ENCODE measurements at places on chromosomes 6 and 20. TPM values are rescaled to one million over a fixed set of nuclear protein-coding genes. Genes with fewer than 3 reads are reported as not detected.
A peak's percentile ranks its signal among the peaks of the same experiment; 100 is the strongest.

DNA sequence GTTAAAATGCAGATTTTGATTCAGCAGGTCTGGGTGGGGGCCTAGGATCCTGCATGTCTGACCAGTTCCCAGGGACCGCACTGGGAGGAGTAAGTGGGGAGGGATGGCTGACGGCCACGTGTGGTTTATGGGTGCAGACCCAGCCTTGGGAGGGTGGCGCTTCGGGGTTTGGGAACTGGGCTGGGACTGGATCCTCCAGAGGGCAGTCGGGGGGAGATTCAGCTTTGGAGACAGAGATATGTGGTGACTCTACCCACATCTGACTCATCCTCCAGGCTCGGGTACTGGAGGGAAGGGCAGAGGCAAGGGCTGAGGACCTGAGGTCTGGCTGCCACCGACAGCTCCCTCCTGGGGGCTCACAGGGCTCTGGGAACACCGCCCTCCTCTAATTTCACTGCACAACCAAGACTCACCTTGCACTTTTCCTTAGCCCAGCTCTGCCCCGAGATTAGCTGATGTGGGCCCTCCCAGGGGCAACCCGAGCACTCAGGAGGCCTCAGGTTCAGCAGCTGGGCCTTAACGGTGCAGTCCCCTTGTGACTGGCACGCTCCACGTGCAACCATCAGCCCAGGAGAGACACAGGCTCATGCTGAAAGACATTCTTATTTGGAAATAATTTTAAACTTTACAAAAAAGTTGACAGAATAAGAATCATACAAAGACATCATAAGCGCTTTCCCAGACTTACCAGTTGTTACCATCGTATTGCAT lies 172.8 kb upstream of the PMEPA1 start:
- peak; percentile 82 for DNase-seq

DNA sequence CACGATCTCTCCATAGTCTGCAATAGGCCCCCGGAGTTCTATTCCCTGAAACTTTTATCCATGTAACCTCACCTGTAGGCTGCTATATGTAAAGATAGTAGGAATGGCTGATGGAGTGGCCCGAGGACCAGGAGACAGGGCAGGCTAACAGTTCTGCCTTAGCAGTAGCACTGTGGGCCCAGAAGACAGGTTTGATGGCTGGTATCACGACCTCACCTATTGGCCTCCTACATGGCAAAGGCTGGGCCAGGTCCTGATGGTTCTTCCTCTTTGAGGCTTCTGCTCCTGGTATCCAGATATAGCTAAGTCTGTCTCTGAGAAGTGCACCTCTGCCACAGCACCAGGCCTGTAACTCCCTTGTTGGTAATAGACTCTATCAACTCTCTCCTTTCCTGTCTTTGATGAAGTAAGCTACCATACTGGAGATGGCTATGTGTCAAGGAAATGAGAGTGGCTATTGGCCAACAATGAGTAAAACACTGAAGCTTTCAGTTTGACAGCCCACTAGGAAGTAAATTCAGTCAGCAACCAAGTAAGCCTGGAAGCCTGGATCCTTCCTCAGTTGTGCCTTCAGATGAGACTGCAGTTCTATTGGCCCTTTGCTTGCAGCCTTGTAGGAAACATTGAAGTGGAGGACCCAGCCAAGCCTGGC lies 5.7 kb downstream of the SPEF1 start:
- no peak for DNase-seq

The CCN5 gene
- 23.6 TPM for polyA plus RNA-seq

The ANGPT4 gene
- polyA plus RNA-seq = not detected

DNA sequence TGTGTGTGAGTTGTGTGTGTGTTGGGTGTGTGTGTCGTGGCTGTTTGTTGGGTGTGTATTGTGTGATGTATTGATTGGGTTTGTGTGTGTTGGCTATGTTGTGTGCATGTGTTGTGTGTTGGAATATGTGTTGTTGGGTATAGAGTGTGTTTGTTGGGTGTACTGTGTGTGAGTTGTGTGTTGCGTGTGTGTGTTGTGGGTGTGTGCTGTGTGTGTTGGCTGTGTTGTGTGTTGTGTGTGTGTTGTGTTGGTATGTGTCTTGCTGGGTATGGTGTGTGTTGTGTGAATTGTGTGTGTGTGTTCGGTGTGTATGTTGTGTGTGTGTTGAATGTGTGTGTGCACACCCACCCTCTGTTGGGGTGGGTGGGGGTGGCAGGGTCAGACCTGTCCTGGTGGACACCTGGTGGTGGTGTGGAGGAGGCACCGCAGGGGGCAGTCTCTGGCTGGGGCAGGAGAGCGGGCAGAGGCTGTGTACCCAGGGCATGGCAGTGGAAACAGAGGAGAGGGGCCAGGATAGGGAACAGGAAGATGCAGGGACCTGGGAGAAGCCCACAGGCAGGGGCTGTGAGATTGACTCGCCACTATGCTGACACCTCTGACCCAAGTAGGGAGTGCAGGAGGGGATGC lies 25.5 kb upstream of the PXDC1 start:
- DNase-seq = no peak

- peak; percentile 16 for DNase-seq
Measured at GRCh38 chr6:75759207-75759606, 10.2 kb downstream of the MYO6 start.

DNA sequence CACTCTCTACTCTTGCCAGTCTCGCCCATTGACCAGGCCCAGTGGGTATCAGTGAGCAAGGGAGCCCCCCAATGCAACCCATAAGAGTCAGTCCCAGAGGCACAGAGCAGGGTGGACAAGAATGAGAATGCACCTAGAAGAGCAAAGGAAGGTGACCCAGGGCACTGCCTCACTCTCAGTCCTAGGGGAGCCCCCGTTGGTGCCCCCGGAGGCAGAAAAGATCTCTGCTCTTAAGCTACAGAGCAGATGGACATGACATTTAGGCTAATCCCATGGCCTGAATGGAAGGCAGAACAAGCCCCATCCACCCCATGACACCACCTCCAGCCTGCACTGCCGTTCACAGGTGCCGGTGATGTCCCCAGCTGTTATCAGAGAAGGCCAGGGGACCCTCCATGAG lies 50.7 kb upstream of the PLEKHG1 start:
- DNase-seq = no peak

The DEFB112 gene
- polyA plus RNA-seq = not detected

DNA sequence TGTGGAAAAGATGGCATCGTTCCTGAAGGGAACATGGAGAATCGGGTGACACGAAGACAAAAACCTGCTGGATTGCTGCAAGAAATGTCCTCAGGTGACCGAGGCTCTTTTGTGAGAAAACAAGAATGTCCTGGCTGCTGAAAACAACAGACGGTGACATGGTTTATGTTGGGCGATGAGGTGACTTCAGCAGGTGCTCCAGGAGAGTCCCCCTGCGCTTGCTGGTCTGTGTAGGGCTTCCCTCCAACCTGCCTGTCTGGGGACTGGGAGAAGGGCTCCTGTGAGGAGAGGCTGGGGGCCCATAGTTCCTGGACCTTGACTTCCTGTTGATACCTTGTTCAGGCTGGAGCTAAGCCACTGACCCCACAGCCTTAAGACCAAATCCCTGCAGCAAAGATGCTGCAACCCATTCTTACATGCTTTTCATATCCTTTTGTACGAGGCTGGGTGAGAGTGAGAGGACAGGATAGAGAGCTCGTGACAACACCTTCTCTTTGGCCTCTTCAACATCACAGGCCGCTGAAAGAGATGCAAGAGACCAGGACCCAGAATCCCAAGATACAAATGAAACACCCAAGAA lies 134.8 kb downstream of the CD83 start:
- no peak for DNase-seq

DNA sequence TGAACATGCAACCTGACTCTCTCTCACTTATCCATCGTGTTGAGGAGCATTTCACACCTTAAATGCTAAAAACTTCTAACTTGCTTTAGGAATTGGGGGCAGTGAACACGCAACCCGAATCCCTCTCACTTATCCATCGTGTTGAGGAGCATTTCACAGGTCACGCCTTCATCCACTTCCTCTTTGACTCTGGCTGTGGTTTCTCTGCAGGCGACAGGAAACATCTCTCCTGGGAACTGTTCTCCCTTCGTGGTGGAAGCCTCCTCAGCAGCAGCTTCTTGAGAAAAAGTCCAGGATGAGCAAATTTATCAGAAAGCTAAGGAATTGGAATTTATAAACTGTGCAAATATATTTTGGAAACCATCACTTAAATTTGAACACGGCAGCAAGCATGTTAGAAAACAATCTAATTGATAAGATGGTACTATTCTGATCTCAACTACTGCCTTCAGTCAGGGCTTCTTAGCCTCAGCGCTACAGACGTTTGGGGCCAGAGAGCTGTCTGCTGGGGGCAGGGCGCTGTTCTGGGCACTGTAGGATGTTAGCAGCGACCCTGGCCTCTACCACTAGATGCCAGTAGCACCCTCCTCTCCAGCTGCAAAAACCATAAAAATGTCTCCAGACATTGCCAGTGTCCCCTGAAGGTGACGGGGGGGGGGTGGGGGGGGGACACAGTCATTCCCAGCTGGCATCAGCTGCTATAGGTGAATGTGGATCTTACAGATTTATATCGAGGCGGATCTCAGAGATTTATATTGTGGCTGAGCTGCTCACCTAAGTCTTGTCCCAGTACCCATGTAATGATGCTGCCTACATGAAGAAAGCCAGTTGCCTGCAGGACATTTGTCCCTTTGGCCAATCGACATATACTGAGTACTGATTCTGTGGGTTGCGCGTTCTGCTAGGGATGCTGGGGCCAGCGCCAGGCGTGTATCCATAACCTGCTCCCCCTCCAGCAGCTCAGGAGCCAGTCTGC lies 26.2 kb downstream of the CTCFL start:
- DNase-seq = peak; percentile 50

The TRIM40 gene
- not detected for polyA plus RNA-seq

DNA sequence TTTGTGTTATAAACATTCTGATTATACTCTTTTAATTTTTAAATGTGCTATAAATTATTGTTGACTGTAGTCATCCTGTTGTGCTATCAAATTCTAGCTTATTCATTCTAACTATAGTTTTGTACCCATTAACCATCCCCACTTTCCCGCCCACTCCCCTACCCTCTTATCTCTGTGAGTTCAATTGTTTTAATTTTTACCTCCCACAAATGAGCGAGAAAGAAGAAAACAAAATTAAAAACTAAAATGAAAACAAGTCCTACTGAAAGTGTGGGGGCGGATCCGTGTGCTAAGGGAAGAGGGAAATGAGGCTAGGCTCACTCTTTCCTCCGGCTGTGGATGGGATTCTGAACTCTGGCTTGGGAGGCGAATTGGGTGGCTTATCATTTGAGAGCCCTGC lies 6.6 kb upstream of the ZNF831 start:
- no peak for DNase-seq

DNA sequence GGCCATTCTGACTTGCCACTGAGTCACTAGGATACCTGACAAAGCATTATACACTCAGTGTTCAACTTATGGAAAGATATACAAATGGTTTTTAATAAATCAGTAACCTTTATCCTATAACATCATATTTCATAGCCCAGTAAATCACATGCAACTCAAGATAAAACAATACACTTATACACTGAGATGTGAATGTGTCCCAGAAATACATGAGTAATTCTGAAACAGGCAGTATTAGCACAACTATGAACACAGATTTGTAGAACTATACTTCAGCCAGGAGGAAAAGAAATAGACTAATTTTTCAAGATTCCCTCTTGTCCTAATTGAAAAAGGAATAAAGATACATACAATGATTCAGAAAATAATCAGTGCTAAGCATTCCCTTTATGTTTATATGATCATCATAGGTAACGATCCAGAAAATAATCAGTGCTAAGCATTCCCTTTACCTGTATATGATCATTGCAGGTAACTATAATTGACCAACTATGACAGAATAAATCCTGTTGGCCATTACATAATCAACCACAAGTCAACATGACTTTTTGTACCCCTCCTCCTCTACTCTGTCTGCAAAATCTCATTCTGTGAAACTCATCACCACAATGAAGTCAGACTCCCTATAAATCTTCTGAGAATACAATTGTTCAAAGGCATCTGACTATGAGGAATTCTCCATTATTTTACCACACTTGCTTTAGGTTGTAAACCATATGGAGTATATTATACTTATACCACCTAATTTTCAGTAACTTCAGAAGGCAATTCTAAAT lies 30.3 kb downstream of the HACE1 start:
- DNase-seq = no peak

The CTCFL gene
- polyA plus RNA-seq = not detected

The SLC22A7 gene
- polyA plus RNA-seq = not detected

DNA sequence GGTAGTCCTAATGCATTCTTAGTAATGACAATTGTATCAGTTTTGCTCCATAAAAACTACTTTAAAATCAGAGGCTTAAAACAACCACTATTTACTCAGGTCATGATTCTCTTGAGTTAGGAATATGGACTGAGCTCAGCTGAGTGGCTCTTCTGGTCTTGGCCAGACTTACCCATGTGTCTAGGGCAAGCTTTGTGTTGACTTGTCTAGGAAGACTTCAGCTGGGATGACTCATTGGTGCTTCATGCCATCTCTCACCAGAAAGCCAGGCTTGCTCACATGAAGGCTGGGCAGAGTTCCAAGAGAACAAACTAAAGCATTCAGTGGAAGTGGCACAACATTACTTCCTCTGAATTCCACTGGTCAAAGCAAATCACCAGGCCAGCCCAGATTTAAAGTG lies 155.3 kb downstream of the DHX35 start:
- DNase-seq = peak; percentile 63

DNA sequence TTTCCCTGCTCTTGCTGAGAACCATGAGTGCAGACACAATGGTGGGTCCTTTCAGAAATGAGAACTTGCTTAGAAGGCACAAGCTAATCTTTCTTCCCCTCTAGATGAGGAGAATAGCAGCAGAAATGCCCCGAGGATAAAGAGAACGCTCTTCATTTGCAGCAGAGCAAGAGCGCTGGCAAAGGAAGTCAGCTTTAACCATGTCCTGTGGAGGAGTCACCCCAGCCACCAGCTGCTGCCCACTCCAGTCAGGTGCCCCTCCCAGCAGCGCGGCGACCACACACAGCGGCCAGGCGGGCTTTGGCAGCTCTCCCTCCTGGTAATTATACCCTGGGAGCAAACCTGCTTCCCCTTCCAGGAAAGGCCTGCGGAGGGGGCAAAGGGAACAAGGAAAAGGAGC lies 42.4 kb upstream of the EMILIN3 start:
- DNase-seq = no peak

The VSX1 gene
- polyA plus RNA-seq = not detected

The GLP1R gene
- polyA plus RNA-seq = not detected

The TCP11 gene
- not detected for polyA plus RNA-seq

DNA sequence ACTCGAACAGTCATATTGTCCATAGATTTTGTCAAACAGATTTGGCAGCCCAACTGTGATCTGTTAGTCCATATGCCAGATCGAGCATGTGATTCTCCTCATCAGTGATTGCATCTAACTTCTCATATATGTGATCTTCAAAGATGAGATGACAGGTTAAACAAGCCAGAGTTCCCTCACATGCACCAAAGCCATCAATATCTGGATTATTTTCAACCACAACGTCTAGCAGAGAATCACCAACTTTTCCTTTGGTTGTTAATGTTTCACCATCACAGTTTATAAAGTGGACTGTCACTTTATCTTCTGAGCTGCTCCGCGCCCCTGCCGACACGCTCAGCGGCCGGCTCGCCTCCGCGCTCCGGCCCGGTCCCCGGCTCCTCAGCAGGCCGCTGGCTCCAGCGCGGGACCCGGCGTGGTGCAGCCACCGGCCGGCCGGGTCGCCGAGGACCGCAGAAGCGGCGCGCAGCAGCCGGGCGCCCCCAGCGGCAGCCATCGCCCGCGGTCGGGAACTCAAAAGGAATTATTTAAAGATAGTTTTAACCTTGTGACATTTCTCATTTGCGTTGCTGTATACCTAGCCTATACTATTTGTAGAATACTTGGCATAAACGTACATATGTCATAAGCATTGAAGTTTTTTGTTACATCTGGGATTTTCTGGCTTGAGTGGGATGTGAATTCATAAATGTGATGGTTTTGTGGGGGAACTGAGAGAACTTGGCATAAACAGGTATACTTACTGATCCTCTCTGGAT lies 40.1 kb upstream of the DYNLRB1 start:
- DNase-seq = peak; percentile 70
